ENCODE measurements at places on chromosomes 12 and 14.

- no peak for DNase-seq
These were observed 11.1 kb downstream of the PLBD2 start for GRCh38 chr12:113369391-113369985.

- DNase-seq: no peak
These were observed 20.9 kb downstream of the HIP1R start for GRCh38 chr12:122855928-122856831.

DNA sequence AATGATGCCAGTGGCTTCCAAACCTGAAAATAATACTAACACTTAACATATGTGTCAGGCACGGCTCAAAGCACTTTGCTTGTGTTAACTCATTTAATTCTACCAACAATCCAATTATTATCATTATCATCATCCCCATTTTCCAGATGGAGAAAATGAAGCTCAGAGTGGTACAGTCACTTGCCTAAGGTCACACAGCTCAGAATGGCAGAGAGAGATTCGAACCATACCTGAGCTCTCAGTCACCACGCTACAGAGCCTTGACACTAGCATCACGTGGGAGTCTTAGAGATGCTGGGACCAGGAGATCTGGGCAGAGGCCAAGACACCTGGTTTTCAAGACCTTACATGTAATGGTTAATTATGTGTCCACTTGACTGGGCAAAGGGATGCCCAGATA, 34.2 kb downstream of the DHX37 start:
- no peak for DNase-seq

DNA sequence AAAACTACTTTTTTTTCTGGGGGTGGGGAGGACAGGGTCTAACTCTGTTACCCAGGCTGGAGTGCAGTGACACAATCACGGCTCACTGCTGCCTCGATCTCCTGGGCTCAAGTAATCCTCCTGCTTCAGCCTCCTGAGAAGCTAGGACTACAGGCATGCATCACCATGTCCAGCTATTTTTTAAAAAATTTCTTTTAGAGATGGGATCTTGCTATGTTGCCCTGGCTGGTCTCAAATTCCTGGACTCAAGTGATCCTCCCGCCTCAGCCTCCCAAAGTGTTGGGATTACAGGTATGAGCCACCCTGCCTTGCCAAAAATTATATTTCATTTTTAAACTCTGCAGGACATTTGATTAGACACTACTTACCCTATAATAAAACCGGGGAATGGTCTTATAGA, 5.5 kb downstream of the PPP2R3C start:
- no peak for DNase-seq

- DNase-seq: no peak
These were observed 7.4 kb downstream of the SERPINA12 start for GRCh38 chr14:94501588-94502516.

DNA sequence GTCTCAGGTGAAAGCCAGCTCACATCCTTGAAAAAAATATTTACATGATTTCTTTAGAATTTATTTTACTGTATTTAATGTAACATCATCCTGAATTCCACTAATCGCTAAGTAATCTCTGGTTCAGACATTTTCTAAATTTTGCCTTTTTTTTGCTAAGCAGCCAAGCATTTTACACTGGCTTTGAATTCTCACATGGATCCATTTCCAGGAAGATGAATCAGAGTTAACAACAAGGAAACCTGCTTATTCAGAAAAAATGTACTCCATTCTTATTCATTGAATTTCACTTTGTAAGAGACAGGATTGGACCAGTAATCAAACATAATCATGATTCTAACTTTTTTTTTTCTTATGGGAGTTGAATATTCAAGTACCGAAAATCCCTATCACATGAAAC, 1785.1 kb upstream of the FLRT2 start:
- DNase-seq: no peak

GRCh38 chr14:67491741-67492507, 3.4 kb upstream of the TMEM229B start:
- no peak for DNase-seq

GRCh38 chr12:41919526-41920261, 225.0 kb downstream of the GXYLT1 start:
- no peak for DNase-seq

DNA sequence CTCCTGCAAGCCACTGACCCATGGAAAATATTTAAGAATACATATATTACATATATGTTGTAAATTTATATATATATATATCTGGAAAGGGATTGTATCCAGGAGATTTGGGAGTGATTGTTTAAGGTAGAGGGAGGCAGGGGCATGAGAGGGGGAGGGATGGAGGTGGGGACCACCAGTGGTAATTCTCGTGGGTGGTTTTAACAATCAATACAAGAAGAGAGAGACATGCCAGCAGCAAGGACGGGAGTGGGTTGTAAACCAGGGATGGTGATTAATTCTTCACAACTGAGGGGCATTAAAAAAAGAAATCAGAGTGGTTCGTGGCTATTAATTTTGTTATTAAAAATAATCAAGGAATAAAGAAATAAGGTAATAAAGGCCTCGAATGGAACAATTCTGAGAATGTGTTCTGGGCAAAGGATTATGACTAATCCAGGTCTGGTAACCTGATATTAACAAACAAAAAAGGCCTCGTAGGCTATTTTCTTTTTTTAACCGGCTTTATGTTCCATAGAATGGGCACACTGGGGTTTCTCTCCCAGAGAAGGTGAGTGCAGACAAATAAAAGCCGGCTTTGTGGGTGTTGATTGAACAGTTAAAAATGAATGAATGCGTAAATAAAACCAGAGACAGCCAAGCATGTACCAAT, 8.3 kb upstream of the RTL1 start:
- DNase-seq: no peak

DNA sequence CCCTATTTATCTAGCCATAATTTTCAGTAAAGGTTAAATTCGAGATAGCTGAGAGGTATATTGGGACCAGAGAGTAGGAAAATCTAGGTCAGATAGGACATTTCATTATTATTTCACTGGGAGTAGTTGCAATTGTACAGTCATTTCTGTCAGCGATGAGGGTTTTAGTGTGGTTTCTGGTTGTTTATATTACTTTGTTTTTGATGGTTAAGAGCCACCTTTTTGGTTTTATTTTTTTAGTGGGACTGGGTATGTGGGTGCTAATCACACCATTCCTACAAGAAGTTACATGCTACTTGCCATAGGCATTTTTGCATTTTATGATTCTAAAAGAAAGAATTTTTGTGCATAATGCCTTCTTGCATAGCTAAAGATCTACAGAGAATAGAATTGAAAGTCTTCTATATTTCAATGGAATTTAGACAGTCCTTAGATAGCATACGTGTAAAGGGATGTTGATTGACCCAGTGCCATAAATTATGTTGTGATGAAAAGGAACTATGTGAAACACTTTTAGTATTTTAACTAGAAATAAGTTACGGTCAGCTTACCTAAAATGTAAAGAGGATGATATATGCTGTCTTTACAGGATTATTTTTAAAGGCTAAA, 85.2 kb downstream of the KTN1 start:
- DNase-seq: no peak

DNA sequence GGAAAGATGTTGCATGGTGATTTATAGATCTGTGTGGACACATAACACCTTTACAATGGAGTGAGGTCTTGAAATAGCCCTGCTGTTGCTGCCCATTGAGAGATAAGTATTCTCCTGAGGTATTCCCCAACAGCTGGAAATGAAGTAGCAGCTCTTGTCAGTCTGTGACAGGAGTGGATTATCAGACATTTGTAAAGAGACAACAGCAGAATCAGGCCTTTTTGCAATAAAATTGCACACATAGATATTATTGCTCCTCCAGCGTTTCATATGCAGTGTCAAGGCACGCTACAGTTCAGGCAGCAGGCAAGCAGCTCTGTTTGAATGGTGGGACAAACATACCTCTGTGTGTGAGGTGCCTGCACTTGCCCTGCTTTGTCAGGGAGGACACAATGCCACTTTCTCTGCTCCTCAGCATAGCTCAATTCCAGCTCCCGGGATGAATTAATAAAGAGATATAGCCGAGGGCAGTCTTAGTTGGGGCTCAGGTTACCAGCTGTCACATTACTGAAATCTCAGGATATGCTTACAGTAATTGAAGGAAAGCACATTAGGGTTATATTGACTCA, 49.4 kb downstream of the BICD1 start:
- no peak for DNase-seq

GRCh38 chr12:112146123-112146522, 20.8 kb downstream of the TRAFD1 start:
- no peak for DNase-seq

- DNase-seq: no peak
These were observed 935.5 kb upstream of the FBXO33 start for GRCh38 chr14:40367717-40368116.

GRCh38 chr14:81401420-81402122, 1.4 kb upstream of the STON2 start:
- DNase-seq: no peak

GRCh38 chr12:63276537-63277365, 125.8 kb upstream of the AVPR1A start:
- no peak for DNase-seq

DNA sequence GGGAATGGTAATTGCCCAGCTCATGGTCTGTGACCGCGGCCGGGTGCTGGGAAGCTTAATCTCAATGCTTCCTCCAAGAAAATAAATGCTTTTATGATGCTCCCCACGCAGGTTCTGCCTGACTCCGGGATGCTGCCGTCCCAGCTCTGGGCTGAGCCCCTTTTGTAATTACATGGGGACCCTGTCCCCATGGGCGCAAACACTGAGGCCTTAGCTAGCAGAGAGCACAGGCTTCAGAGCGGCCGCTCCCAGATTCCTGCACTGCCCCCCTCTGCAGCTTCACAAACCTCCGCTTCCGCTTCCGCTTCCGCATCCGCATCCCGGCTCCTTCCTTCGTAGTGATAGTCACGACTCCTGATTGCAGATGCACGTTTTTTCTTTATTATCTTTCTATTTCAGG, 129.5 kb downstream of the KIF26A start:
- DNase-seq: no peak

- no peak for DNase-seq
These were observed 210.4 kb upstream of the NUDT4 start for GRCh38 chr12:93167331-93167730.

- DNase-seq: no peak
These were observed 42.8 kb upstream of the VASH1 start for GRCh38 chr14:76718306-76719040.

GRCh38 chr14:74955229-74956026, at the start of gene PGF:
Gene PGF, minus strand, starts transcription at chr14:74955597. Its CDS starts 355 bp downstream, at chr14:74955242.
- DNase-seq: peak; percentile 63

DNA sequence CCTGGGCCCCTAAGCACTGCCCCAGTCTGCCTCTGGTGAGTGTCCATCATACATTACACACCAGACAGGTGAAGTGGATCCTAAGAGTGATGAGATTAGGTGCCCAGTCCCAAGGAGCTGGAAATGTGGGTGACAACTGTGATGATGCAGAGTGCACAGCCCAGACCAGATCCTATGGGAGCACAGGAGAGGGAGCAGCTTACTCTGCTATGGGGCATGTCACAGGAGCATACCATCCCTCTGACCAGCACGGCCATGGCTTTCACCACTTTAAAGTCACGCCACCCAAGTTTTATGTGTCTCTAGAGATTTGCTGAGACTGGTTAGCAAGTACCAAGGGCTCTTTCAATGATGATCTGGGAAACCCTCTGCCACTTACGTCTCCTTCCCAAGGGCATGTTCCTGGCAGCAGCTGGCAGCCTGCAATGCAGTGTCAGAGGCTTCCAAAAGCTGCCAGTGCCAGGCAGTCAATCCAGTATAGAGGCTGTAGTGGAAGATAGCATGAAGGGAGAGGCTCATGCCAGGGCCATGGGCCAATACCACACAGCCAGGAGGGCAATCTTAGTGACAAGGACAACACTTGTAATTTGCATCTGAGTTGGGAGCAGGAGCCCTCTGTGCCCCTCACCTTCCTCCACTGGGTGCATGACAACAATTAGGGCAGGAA, 40.2 kb downstream of the STAB2 start:
- DNase-seq: no peak

DNA sequence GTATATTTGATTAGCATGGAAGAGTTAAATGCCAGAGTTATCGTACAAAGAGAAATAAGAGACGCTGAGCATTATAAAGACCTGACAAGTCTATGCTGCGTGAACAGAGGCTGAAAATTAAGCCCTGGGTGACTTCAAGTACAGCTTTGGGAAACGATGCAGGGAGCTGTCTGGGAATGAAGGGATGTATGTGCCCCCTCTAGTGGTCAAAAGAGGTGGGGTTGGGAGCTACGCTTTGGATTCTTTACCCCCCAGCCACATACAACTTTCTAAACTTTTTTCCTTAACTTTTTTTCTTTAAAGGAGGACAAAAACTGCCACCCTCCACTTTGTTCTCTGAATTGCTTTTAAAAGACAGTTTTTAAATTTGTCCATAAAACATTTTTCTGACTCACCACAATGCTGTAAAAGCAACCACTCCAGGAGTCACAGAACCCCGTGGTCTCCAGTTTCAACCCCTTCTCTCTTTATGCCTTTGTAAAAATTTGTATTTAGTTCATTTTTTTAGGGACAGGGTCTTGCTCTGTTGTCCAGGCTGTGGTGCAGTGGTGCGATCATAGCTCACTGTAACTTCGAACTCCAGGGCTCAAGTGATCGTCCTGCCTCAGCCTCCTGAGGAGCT, 59.4 kb downstream of the ZNF664 start:
- no peak for DNase-seq

GRCh38 chr12:38289396-38289795, 27.2 kb upstream of the ALG10B start:
- no peak for DNase-seq

GRCh38 chr14:102696856-102697495, 80.3 kb upstream of the TRAF3 start:
- no peak for DNase-seq

- DNase-seq: no peak
These were observed 2.3 kb downstream of the CDK17 start for GRCh38 chr12:96397756-96398423.

GRCh38 chr12:4246116-4246515, 27.4 kb upstream of the CCND2 start:
- no peak for DNase-seq

- no peak for DNase-seq
These were observed 167.1 kb upstream of the SOX5 start for GRCh38 chr12:24116548-24116947.

DNA sequence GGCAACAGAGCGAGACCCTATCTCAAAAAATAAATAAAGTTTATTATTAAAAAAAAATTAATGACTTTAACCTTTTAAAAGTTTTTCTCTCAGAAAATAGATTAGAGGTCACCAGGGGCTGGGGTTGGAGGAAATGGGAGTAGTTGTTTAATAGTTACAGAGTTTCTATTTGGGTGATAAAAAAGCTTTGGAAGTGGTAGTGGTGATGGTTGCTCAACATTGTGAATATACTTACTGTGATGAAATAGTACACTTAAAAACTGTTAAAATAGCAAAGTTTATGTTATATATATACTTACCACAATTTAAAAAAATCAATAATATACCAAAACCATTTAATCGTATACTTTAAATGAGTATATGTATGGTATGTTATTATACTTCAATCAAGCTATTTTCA, 59.6 kb downstream of the ARL6IP4 start:
- DNase-seq: no peak

- DNase-seq: no peak
These were observed 55.0 kb upstream of the GRIP1 start for GRCh38 chr12:66733839-66734238.
